ENCODE measurements at places on chromosomes 6 and 20.

GRCh38 chr20:13295637-13296036, 74.6 kb downstream of the ISM1 start:
- no peak for DNase-seq

- DNase-seq: no peak
Observed at GRCh38 chr6:45965007-45965406, 50.7 kb downstream of the CLIC5 start.

DNA sequence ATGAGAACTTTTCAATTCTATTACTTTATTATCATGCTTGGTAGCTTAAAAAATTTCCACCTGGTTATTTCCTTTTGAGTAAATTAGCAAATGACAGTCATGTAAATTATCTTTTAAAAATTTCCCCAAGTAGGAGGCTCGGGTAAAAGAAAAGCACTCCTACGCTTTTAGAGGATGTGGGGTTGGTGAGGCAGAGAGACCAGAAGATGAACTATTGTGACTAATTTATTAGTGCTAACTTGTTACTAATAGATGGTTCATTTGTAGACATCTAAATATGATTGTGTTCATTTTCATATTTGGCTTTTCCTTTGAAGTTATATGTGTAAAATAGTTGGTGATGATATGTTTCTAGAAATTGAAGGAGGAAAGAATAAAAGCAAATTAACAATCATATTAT, 27.0 kb downstream of the ZNF292 start:
- DNase-seq: no peak

GRCh38 chr6:31634131-31634530, 13.6 kb downstream of the PRRC2A start:
- DNase-seq: no peak

- DNase-seq: no peak
Observed at GRCh38 chr20:54110041-54110440, 39.6 kb upstream of the BCAS1 start.

Data from stimulated activated CD4-positive, alpha-beta T cell treated with anti-CD3 and anti-CD28 coated beads, TNF-alpha, amount 100 ng/mL, for 4 hours (primary cell).